ENCODE measurements at places on chromosomes 2 and 18.

- no peak for DNase-seq
These were observed 19.3 kb downstream of the FEZ2 start for GRCh38 chr2:36578343-36579296.

DNA sequence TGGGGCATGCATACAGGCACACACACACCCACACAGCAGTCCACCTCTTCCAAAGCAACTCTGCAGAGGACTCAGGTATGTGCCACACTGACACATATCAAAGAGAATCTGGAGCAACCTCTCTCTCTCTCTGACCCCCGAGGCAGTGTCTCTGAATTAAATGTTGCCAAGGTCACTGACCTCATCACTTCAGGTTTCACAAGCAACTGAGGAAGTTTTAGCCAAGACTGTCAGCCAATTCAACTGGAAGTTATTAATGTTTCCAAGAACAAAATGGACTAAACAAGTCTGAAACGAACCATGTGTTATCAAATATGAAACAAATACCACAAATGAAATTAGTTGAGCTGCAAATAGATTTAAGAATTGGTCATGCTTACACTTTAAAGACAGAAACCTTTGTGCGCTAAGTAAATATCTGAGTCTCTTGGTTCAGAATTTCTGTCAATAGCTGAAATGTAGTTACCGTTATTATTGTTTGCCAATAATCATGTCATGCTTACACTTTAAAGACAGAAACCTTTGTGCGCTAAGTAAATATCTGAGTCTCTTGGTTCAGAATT lies 86.1 kb downstream of the SLC25A12 start:
- DNase-seq = no peak

- no peak for DNase-seq
These were observed 98.6 kb upstream of the ZNF397 start for GRCh38 chr18:35142275-35142615.

DNA sequence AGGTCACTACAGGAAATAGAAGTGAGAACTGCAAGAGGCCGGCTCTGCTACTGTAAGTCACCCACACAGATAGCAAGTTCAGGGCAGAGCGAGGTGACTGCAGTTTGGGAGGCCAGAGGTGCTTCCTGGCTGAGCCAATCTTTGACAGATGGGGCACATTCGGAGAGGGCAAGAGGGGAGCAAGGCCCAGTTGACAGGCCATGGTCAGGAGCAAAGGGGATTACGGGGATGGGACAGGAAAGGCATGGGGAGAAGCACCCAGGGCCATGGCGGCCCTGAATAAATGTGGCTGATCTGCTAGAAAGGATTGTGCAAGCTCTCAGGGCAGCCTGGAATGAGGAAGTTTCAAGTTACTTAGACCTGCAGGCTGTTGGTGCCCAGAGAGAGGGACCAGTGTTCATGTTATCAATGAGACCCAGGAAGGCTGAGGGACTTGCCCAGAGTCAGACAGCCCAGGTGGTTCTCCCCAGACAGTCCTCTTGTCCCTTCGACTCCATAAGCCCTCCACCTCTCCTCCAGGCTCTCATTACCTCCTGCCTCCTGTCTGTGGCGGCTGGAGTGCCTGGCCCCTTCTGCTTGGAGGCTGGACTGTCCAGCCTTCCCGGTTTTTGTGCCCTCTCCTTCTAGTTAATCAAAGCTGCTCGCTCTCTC lies 123.3 kb downstream of the CTIF start:
- peak; percentile 78 for DNase-seq

DNA sequence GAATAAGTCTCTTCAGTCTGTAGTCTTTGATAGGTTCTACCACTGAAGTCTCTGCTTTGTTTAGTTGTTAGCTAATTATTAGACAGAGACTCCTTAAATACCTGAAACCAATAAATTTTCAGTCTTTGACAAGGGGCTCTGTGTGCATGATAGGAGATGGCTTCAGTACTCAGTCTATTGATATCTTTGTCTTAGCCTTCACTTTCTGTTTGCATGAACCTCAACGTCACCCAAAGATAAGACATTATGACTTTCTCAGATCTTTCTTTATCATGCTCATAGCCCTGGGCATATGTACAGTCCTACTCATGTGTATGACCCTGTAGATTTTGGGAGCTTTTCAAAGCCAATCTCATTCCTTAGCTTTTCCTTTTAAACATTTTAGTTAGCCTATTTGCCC lies 183.5 kb upstream of the GCFC2 start:
- no peak for DNase-seq

Measured in IMR-90 (cell line).